NAMALWA (cell line): ENCODE measurements at places on chromosomes 16 and 17.

DNA sequence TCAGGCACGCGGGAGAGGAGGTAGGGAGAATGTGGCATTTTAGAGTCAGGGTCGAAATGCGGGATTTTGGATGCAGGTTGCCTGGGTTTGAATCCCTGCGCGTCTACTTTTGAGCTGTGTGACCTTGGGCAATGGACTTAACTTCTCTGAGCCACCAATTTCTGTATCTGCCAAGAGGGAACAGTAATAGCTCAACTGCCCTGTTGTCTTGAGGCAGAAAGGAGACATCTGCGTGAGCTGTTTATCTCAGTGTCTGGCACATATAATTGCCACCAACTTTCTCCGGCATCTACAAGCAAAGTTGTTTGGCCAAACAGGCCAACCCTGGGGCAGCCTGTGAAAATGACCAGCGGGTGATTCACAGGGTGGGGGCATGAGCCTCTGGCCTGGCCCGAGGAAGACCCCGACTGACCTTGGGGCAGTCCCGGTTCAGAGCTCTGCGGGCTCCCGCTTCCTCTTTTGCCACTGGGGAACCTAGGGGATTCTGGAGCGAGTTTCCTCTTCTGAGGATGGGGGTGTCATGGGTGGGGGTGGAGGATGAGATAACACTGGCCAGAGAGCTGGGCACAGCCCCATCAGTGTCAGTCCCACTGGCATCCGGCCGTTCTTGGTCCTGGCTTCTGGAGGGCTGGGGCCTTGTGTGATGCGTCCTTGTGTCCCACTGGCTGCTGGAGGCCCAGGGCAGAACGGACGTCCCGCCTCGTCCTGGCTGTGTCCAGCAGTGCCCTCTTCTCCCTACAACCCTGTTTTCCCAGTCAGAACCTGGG is 1.3 kb downstream of the SNN start:
- DNase-seq = peak; percentile 67

DNA sequence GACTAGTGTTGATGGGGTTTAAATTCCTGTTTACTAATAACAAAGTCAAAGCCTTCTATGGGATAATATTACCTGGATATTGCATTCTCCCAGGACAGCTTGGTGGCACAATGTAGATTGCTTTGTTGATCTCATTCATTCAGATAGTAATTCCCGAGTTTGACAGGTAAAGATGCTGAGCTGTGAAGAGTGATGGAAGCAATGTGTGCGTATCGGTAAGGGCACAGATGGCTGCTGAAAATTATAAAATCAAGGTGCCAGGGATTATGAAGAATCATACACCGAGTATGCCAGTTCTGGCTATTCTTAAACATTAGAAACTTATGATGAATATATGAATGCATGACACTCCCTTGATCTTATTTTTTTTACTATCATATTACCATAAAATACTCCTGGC is 100.6 kb upstream of the CNTNAP4 start:
- DNase-seq = no peak

GRCh38 chr17:47066095-47066494 is 87.0 kb upstream of the RPRML start:
- DNase-seq = no peak

DNA sequence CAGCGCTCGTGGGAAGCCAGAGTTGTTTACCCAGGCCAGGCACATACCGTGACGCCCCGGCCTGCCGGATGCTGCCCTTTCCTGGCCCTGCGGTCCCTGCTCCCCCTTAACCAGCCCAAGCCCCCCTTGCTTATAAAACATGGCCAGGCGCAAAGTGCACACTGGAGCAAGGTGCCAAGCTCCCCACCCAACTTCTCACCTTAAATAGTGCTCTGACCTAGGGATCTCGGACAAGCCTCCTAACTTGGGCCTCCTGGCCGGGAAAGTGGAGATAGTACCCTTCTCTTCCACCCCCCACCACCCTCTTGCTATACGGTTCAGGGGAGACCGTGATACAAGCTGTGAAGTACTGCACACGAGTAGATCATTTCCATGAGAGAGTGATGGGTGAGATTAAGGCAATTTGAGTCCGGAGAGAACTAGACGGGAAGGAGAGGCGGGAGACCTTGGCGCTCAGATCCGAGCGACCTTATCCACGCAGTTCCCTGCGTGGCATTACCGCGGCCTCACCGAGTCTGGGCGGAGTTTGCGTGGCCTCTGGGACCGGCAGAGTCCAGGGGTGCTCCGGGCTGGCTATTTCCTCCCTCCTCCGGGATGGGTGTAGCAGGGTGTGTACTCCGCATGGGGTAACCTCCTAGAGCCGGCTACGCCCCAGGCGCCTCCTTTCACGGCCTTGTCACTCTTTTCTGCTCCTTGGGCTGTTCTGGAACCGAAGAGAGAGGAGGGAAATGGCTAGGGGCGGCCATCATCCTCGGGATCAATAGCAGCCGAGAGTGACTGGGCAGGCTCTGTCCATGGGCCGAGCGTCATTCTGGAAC is 4.4 kb upstream of the LHX1 start:
- no peak for DNase-seq

GRCh38 chr17:29349409-29349808 is 40.8 kb upstream of the TAOK1 start:
- DNase-seq = no peak
